ENCODE measurements at places on chromosomes 11 and 22. TPM values are rescaled to one million over a fixed set of nuclear protein-coding genes. Genes with fewer than 3 reads are reported as not detected.

The DPP3 gene
- total RNA-seq, result 79.0 TPM

The GTSE1 gene
- 13.8 TPM for total RNA-seq

The DEFB131B gene
- not detected for total RNA-seq

The MRGPRX4 gene
- total RNA-seq, result not detected

The BATF2 gene
- 4.9 TPM for total RNA-seq

The USP47 gene
- 26.8 TPM for total RNA-seq

The IRF7 gene
- total RNA-seq, result 21.3 TPM

The QSER1 gene
- 6.6 TPM for total RNA-seq

The MAJIN gene
- total RNA-seq, result not detected

The RIMBP3C gene
- not detected for total RNA-seq

The GGTLC3 gene
- not detected for total RNA-seq

The MPPED1 gene
- not detected for total RNA-seq

The TREH gene
- total RNA-seq, result not detected

The MYO7A gene
- total RNA-seq, result not detected

The TH gene
- total RNA-seq, result not detected

The TSPAN18 gene
- total RNA-seq, result not detected

The SHISAL1 gene
- total RNA-seq, result 0.86 TPM

The WNT11 gene
- total RNA-seq, result not detected

The ACAT1 gene
- 104 TPM for total RNA-seq

The PACSIN3 gene
- 33.7 TPM for total RNA-seq

The GAB4 gene
- total RNA-seq, result not detected

The NCAM1 gene
- 6.9 TPM for total RNA-seq

The NAALADL1 gene
- 71.2 TPM for total RNA-seq

The AIFM3 gene
- total RNA-seq, result not detected

The KRTAP5-7 gene
- total RNA-seq, result not detected

The CARD16 gene
- total RNA-seq, result 11.5 TPM

The FDXACB1 gene
- total RNA-seq, result 3.7 TPM

The HEPN1 gene
- not detected for total RNA-seq

The C11orf52 gene
- total RNA-seq, result not detected
